ENCODE measurements at places on chromosomes 7 and 10. TPM values are rescaled to one million over a fixed set of nuclear protein-coding genes. Genes with fewer than 3 reads are reported as not detected.

The PHKG1 gene
- total RNA-seq: 0.58 TPM

The FOXI2 gene
- not detected for total RNA-seq

The FRA10AC1 gene
- 15.3 TPM for total RNA-seq

The RET gene
- 1.6 TPM for total RNA-seq

The IGFBP1 gene
- not detected for total RNA-seq

The HECW1 gene
- 1.6 TPM for total RNA-seq

The PRSS37 gene
- not detected for total RNA-seq

The PTER gene
- total RNA-seq: 28.7 TPM

The UCN3 gene
- 1.4 TPM for total RNA-seq

The IQUB gene
- not detected for total RNA-seq

The CALML3 gene
- 0.09 TPM for total RNA-seq

The LIPM gene
- not detected for total RNA-seq

The LRIT1 gene
- total RNA-seq: not detected

The FXYD4 gene
- total RNA-seq: not detected

The CRCP gene
- total RNA-seq: 43.1 TPM

The ITPRID1 gene
- total RNA-seq: 2.3 TPM

The GPR22 gene
- total RNA-seq: not detected

The NUP42 gene
- total RNA-seq: 34.1 TPM

The PPP1R3A gene
- not detected for total RNA-seq

The SPDYE16 gene
- 0.20 TPM for total RNA-seq

The NOM1 gene
- 13.9 TPM for total RNA-seq

The ASB15 gene
- not detected for total RNA-seq

All from mucosa of descending colon (tissue), 3 donors.